ENCODE measurements at places on chromosomes 6 and 20.

- DNase-seq = no peak
Measured at GRCh38 chr6:56842686-56843475, 112.0 kb upstream of the BEND6 start.

DNA sequence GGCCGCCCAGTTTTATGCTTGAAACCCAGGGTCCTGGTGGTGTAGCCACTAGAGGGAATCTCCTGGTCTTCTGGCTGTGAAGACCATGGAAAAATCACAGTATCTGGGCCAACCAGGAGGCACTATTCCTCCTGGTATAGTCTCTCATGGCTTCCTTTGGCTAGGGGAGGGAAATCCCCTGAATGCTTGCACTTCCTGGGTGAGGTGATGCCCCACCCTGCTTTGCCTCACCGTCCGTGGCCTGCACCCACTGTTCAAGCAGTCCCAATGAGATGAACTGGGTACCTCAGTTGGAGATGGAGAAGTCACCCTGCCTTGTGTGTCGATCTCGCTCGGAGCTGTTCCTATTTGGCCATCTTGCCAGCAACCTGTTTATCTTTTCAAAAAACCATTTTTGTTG lies 10.1 kb upstream of the ZNF337 start:
- no peak for DNase-seq

DNA sequence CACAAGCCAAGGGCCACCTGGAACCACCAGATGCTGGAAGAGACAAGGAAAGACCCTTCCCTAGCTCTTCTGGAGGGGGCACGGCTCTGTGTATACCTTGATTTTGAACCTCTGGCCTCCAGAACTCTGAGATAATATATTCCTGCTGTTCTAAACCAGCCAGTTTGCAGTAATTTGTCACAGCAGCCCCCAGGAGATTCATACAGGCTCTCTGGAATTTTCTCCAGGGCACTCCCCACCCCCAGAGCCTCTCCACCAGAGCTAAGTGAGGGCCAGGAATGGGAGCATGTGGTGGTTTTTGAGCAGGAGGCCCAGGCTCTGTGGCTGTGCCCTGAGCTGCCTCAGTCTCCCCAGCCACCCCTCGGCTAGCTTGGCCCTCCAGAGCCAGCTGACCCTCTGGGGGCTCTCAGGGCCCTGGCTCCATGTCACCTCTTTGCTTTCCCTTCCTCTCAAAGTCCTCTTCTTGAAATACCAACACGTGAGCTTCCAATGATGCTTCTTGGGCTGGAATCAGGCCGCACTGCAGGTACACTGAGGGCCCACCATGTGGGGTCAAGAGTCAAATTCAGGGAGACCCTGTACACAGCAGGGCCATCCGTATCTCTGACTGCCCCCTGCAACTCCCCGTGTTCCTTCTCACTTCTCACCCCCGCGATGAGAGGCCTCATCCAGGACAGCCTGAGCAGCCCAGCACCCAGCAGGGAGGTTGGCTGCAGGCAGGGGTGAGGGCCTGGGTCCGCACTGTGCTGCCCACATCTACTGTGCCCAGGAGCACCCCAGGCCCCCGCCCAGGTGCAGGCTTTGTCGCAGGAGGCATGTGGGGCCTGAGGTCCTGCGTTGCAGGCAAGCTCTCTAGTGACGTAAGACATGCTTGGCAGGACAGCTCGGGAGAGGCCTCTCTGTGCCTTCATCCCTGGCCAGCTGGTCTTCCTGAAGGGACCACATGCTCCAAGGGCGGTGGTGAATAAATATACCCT lies 155.5 kb downstream of the ANKRD60 start:
- no peak for DNase-seq

- no peak for DNase-seq
Measured at GRCh38 chr6:8705435-8706020, 270.2 kb upstream of the SLC35B3 start.

- no peak for DNase-seq
Measured at GRCh38 chr6:108793516-108794251, 54.5 kb upstream of the ARMC2 start.

DNA sequence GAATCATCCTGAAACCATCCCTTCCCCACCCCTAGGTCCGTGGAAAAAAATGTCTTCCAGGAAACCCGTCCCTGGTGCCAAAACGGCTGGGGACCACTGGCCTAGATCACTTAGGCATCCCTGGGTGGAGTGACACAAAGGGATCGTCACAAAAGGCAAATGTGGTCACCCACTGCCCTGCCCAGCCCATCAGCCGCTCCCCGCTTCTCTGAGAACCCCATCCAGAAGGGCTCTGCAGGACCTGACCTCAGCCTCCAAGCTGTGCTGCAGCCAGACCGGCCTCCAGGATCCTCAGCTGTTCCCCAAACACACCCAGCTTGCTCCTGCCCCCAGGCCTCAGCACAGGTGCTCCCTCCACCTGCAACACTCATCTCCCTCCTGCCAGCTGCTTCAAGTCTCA lies 61.6 kb downstream of the PREX1 start:
- DNase-seq = no peak

DNA sequence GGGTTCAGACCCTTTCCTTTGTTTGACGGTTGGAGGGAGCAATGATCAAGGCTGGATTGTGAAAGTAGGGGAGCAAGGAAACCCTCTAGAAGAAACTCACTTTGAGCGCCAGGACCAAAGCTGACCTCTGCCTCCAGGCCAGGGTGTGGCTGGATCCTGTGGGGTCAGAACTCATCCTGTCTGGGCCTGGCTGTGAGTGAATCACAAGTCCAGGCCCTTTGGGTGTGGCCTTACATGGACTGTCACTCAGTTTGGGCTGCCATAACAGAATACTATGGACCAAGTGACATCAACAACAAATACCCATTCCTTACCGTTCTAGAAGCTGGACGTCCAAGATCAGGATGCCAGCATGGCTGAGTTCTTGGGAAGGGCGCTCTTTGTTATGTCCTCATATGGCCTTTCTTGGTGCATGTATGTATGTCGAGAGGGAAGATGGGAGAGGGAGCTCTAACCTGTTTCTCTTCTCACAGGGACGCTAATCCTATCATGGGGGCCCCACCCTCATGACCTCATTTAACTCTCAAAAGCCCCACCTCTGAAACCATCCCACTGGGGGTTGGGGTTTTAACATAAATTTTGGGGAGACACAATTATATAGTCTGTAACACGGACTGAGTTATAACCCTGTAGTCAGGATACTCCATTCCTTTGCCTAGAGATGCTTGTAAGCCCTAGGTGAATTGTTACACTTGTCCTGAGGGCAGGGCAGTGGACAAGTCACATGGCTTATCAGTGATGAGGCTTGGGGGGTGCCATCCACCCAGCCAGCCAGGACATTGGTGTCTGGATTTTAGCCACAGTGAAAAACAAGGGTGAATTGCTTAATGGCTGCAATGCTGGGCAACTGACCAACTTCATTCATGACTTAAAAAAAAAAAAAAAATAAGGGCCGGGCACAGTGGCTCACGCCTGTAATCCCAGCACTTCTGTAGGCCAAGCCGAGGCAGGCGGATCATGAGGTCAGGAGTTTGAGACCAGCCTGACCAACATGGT lies 80.0 kb downstream of the TRMT11 start:
- DNase-seq = no peak

- no peak for DNase-seq
Measured at GRCh38 chr6:107813555-107814194, 10.4 kb downstream of the SCML4 start.

GRCh38 chr6:159104931-159105330 lies 60.1 kb upstream of the TAGAP start:
- DNase-seq = no peak

- DNase-seq = no peak
Measured at GRCh38 chr20:49534255-49534712, 33.7 kb downstream of the PTGIS start.

DNA sequence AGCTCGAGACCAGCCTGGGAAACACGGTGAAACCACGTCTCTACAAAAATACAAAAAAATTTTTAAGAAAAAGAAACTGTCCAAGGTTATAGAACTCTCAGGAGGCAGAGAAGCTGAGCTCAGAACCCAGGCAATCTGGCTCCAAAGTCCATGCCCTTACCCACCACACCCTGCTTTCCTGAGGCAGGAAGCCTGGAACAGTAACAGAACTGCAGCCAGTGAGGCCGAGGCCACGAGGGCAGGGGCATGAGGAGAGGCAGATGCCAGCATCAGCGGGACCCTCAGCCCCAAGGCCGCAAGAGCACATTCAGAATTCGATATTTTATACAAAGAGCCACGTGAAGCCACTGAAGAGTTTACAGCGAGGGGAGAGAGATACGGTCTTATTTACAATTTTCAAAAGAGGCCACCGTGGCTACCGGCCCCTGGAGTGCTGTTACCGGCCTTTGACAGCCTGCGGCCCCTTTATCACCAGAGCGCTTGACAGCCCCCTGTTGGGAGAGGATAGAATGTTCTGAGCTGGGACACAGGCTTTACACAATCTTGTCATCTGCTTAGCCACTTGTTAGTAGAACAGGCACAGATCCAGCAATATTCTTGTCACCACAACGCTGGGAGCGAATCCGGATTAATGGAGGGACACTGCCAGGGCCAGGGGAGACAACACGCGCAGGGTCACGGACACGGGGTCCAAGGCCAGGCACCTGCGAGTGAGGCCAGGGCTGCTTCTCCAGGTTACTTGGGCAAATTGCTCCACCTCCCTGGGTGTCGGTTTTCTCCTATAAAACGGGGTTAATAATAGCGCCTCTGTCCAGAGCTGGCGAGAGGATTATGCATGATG lies 5.6 kb downstream of the SPATA2 start:
- DNase-seq = no peak

- no peak for DNase-seq
Measured at GRCh38 chr6:34953061-34954025, 64.3 kb downstream of the ANKS1A start.

DNA sequence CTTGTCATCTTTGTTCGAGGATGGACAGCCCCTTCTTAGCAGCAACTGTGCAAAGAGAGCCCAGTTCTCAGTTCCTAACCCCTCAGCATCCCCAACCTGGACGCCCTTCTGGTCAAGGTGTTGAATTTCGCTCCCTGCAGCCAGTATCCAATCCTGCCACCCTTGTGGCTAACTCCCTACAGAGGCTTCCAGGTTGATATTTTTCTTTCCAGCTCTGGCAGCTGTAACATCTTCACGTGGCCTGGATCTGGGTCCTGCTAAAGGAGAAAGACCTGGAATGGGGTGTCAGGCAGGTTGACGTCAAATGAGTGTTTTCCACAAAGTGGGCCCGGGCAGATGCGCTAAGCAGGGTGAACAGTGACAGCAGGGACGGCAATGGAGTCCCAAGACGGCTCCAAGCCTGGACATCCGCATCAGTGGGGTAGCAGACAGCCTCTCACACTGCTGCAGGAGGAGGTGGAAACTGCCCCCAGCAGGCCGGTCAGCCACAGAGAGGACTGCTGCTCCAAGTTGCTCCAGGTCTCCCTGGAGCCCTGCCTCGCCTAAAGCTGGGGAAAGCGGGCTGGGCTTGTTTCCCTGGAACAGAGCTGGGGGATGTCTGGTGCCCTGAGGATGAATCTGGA lies 1.0 kb upstream of the YTHDF1 start:
- DNase-seq = no peak

- no peak for DNase-seq
Measured at GRCh38 chr20:35318502-35319157, 26.4 kb upstream of the FAM83C start.

DNA sequence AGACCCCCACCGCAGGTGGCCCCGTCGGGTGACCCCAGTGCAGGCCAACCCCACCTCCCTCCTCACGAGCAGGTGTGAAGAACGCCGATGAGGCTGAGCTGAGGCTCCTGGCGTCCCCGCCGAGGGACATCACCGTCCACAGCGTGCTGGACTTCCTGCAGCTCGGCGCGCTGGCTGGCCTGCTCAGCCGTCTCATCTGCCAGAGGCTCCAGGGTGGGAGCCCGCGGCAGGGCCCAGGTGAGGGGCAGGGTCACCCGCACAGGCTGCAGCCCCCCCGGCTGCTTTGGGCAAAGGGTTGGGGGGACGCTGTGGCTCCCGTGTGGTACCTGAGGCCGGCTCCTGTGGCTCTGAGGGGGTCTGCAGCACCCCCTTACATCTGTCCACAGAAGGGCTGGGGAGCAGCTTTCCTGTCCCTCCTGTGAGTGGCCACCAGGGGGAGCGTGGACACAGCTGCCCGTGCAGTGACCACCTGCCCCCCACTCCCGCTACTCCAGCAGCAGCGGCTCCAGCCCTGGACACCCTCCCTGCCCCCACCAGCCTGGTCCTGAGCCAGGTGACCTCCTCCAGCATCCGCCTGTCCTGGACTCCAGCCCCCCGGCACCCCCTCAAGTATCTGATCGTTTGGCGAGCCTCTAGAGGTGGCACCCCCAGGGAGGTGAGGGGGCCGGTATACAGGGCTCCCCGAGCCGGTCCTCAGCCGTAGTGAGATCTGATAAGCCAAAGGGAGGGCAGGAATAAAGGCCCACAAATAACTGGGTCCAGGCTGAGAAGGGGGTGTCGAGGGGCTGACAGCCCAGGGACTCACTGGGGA lies 16.5 kb downstream of the COL20A1 start:
- no peak for DNase-seq

All from activated naive CD4-positive, alpha-beta T cell (primary cell).